ENCODE measurements at places on chromosomes 4 and X. TPM values are rescaled to one million over a fixed set of nuclear protein-coding genes. Genes with fewer than 3 reads are reported as not detected.

Gene RTL9
- total RNA-seq = not detected

Gene ARHGAP24
- total RNA-seq = 13.9 TPM

Gene SLC6A8
- 44.2 TPM for total RNA-seq

Gene RHOXF2B
- not detected for total RNA-seq

Gene FHL1
- total RNA-seq = 850 TPM

Gene VCX3A
- not detected for total RNA-seq

Gene RBM47
- 7.1 TPM for total RNA-seq

Gene TREX2
- total RNA-seq = 0.21 TPM

Gene F8A2
- not detected for total RNA-seq

Gene SPANXB1
- not detected for total RNA-seq

Gene CYTL1
- 0.85 TPM for total RNA-seq

Gene TIMM17B
- 15.3 TPM for total RNA-seq

Gene KIT
- not detected for total RNA-seq

Gene RHOH
- total RNA-seq = not detected

Gene CYP2U1
- total RNA-seq = 23.8 TPM

Gene GPR143
- not detected for total RNA-seq

Gene HSFX2
- total RNA-seq = not detected

Gene RBBP7
- 48.7 TPM for total RNA-seq

Gene PRRG1
- total RNA-seq = 3.9 TPM

Gene ASB5
- total RNA-seq = not detected

Gene APELA
- not detected for total RNA-seq

Gene CSN2
- not detected for total RNA-seq

Gene KLB
- total RNA-seq = not detected

Gene OPHN1
- total RNA-seq = 5.6 TPM

Gene COL25A1
- total RNA-seq = 5.6 TPM

Gene ZNF182
- total RNA-seq = 0.11 TPM
